ENCODE measurements at places on chromosomes 11 and 22.

- H3K36me3 ChIP-seq, result no peaks in the 10 kb centered on the region
- DNase-seq, result no peak
- H3K27ac ChIP-seq, result no peak overlapping the region
- no peak overlapping the region for H3K4me3 ChIP-seq
These were observed 20.6 kb upstream of the PRDM10 start for GRCh38 chr11:130023204-130023603.

GRCh38 chr11:31601635-31602282 lies 92.2 kb downstream of the ELP4 start:
- H3K36me3 ChIP-seq, result no peaks in the 10 kb centered on the region
- H3K27ac ChIP-seq, result no peak overlapping the region
- H3K4me3 ChIP-seq, result no peak overlapping the region

DNA sequence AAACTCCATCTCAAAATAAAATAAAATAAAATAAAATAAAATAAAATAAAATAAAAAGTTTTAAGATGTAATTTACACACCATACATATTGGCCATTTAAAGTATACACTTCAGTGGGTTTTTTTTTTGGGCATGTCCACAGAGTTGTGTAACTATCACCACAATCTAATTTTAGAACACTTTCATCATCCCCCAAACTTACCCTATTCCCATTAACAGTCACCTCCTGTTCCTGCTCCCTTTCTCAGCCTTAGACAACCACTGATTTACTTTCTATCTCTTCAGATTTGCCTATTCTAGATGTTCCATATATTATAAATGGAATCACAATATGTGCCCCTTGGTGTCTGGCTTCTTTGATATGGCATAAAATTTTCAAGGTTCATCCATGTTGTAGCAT lies 4.6 kb upstream of the ACER3 start:
- no peaks in the 10 kb centered on the region for H3K27me3 ChIP-seq
- H3K27ac ChIP-seq, result no peak overlapping the region
- H3K4me3 ChIP-seq, result no peak overlapping the region
- DNase-seq, result no peak

DNA sequence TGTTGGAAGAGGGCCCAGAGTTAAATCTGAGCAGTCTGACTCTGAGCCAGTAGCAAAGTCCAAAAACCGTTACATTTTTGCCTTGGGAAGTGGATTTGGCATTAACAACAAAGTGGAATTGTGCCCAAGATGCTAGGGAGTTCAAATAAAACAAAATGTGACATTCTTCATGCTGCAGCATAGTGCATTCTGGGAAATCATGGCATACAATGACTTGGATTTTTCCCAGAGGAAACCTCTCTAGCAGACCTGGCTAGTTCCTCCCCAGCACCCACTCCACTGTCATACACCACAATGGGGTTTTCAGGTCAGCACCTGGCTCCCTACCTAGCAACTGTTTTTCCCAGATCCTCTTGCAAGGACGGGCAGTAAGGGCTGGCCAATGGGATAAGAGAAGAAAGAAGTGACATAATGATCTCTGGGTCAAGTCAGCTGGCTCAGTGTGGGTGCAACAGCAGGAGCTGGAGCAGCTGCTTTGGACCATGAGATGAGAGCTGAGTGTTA lies 24.8 kb upstream of the CYB5R3 start:
- H3K4me3 ChIP-seq, result no peak overlapping the region
- no peak for DNase-seq
- H3K36me3 ChIP-seq, result no peaks in the 10 kb centered on the region
- no peak overlapping the region for H3K27ac ChIP-seq
- no peaks in the 10 kb centered on the region for H3K27me3 ChIP-seq
- H3K4me1 ChIP-seq, result peaks cover 8% of the 10 kb centered on the region

DNA sequence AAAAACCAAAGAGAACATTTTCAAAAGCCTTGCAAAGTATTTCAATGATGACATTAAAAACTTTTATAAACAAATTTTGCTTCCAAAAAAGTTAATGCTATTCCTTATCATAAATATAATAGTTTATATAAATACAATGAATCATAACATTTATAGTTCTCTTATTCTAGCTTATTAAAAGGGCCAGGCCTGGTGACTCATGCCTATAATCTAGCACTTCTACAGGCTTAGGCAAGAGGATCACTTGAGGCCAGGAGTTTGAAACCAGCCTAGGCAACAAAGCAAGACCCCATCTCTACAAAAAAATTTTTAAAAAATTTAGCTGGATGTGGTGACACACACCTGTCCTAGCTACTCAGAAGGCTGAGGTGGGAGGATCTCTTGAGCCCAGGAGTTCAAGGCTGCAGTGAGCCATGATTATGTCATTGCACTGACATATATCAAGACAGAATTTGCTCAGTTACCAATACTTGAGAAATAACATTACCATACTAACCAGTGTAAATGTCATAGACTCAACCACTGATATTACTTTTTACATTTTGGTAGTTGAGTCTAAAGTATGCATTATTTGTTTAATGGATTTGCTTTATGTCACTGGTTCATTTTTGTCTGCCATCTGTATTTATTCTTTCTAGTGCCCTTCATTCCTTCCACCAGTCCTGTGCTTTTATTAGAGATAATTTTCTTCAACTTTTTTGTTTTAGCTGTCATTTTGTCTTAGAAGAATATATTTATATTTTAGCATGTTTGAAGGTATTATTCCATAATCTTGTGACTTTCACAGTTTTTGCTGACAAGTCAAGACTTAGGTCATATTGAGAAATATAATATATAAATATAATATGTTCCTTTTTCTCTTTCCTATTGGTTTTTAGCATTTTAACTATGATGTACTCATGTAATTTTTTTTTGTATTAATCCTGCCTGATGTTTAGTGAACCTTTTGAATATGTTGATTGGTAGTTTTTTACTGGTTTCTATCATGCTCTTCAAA lies 56.2 kb downstream of the CYP2R1 start:
- no peak overlapping the region for H3K27ac ChIP-seq
- no peak overlapping the region for H3K4me3 ChIP-seq
- no peak for DNase-seq
- no peaks in the 10 kb centered on the region for H3K36me3 ChIP-seq
- no peaks in the 10 kb centered on the region for H3K4me1 ChIP-seq
- no peaks in the 10 kb centered on the region for H3K27me3 ChIP-seq

- peak overlapping the region; percentile 67 for H3K27ac ChIP-seq
- no peaks in the 10 kb centered on the region for H3K27me3 ChIP-seq
- DNase-seq, result no peak
- no peaks in the 10 kb centered on the region for H3K36me3 ChIP-seq
- H3K4me3 ChIP-seq, result peak overlapping the region; percentile 29
These were observed 2.9 kb downstream of the PHLDB1 start for GRCh38 chr11:118610225-118610772.

Data from CD4-positive, alpha-beta memory T cell (primary cell).